ENCODE measurements at places on chromosomes 7 and 10.

DNA sequence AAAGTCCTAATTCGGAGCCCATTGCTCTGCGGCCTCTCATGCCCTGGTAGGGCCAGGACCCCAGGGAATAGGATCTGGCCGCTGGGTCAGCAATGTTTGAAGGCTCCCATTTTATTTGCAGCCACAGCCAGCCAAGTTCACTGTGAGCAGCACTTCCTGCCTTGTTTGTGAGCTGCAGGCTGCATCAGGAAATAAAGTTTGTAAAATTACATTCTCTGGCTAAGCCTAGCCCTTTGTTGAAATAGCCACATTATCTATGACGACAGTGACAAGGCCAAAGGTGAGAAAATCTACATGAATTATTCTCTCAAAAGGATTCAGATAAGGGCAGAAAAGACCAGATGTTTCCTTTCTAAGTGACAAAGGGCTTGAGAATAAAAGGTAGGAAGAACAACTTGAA is 23.7 kb upstream of the ITGB1 start:
- no peak for DNase-seq

DNA sequence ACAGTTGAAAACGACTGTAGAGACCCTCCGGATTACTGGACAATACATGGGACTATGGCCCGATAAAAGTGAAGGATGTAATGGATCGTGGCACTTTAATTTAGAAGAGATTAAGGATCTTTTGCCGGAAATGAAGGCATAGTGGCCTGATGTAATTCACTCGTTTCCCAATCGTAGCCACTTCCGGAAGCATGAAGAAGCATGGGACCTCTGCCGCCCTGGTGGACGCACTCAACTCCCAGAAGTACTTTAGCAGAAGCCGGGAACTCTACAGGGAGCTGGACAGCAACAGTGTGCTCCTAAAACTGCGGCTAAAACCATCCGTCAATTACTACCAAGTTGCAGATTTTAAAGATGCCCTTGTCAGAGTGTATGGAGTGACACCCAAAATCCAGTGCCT is 59.6 kb upstream of the NUPR2 start:
- DNase-seq, result no peak

DNA sequence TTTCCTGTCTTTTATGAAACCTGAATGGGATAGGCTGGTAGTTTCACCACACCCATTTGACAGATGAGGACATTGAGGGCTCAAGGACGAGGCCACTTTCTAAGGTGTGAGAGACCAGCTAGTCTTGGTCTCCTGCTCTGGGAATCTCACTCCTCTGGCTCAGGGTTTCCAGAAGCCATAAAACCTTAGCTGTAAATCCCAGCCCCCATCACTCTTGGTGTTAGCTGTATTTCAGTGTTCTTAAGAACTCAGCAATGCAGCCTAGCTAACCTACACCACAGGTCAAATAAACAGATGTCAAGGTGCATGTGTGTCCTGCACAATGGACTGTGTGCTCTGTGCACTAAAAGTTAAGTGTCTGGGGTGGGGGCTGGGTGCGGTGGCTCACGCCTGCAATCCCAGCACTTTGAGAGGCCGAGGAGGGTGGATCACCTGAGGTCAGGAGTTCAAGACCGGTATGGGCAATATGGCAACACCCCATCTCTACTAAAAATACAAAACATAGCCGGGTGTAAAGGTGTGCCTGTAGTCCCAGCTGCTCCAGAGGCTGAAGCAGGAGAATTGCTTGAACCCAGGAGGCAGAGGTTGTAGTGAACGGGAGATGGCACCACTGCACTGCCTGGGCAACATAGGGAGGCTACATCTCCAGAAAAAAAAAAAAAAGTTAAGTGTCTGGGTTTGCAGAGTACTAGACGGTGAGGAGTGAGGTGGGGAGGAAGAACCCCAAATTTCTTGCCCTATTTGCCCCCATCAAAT is 567 bp upstream of the EPO start:
- no peak for DNase-seq

GRCh38 chr10:97250952-97251351 is 41.5 kb downstream of the ARHGAP19 start:
- no peak for DNase-seq

Measured in type B pancreatic cell (in vitro differentiated cells).